Cerebellar nuclear complex (tissue), 1 donor: ENCODE measurements at places on chromosomes 1 and 21.

DNA sequence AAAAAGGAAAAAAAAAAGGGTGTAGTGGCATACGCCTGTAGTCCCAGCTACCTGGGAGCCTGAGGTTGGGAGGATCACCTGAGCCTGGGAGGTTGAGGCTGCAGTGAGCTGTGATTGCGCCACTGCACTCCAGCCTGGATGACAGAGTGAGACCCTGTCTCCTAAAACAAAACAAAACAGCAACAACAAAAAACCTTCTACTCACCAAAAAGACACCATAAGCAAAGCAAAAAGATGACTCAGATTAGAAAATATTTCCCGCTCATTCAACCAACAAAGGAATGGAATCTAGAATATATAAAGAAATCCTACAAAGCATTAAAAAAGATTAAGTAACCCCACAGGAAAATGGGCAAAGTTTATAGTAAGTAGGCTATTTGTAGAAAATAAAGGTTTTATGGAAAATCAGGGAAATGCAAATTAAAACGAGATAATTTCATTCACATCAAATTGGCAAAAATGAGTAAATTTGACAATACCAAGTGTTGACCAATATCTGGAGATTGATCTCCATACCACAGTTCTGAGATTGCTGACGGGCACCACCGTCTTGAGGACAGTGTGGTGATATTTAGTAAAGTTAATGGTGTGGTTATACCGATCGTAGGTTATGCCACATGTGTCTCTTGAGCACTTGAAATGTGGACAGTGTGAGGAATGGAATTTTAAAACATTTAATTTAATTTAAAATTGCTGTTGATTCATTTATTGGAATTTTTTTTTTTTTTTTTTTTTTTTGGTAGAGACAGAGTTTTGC is 54.0 kb downstream of the PIK3CD start:
- no peak for DNase-seq

GRCh38 chr1:235683653-235684052 is 34.1 kb upstream of the GNG4 start:
- DNase-seq: no peak

DNA sequence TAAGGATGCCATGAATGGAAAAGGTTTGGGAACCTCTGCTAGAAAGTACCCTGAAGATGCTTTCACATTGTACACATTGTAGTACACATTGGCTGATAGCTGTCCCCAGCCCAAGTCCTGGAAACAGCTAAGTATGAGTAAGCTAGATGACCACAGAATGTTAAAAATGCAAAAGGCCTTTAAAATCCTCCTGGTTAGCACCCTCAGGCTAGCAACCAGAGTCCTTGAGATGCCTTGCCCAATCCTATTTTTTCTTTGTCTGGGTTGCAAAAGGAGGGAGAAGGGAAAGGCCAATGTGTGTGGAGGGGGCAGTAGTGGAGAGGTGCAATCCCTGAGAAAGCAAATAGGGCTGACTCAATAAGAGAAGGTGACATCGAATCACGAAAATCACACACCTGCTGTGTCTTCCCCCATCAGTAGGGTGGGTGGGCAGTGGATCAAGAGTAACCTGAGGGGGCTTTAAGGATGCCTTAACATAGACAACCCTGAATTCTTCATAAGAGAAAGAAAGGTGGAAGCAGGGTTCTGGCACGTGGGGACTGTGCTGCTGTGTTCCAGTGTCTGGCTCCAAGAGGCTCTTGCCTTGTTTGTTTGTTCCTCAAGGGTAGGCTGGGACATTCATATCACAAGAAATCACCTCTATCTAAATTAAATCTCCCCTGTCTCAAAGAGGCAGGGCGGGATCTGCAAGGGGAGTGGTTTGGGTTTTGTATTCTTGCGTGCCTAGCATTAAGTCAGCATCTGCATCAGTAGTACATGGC is 266.2 kb upstream of the PLXNA2 start:
- no peak for DNase-seq

GRCh38 chr1:45802343-45803298 is 791 bp upstream of the MAST2 start:
- peak; percentile 22 for DNase-seq

DNA sequence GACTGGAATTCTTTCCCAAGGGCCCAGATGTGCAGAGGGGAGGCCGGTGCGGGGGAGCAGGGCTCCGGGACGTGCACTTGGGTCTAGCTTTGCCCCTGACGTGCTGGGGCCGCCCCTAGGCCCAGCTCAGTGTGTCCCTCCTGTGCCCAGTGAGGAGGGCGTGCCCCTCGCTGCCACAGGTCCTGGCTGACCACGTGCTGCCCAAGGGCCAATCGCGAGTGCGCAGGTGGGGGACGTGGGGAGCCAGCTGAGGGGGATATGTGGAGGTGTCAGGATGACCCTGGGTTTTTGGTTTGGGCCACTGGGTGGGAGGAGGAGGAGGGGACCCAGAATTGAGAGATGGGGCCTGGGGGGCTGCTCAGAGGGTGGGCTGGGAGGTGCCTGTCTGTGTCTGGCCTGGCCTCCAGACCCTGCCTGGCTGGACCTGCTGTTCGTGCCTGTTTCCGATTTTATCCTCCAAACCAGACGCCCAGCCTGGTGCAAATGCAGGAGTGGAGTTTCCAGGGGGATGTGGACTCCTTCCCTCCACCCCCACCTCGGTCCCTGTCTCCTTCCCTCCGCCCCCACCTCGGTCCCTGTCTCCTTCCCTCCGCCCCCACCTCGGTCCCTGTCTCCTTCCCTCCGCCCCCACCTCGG is 6.1 kb upstream of the RNF223 start:
- no peak for DNase-seq

DNA sequence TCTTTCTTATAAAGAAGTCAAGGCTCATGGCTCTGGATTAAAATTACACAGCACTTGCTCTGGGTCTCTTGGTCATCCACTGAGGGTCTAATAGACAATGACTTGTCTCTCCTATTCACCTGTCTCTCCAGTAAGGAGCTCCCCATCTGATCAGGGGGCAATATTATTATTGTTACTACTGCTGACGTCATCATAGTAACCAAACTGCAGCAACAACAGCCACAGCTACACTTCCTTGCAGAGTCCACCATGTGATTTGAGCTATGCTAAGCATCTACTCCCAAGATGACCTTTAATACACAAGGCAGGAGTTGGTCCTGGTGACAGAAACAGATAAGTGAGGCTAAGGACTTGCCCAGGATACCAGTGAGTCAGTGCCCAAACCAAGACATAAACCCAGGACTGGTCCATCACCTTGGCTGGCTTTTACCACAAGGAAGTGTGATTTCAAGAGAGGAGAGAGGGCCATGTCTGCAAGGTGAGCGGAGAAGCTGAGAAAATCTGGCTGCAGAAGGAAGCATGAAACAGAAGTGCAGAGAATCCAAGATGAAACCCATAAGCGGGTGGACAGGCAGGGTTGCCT is 602.5 kb downstream of the PTPRU start:
- no peak for DNase-seq

- DNase-seq: no peak
Observed at GRCh38 chr1:225835856-225836255, 25.9 kb downstream of the EPHX1 start.

DNA sequence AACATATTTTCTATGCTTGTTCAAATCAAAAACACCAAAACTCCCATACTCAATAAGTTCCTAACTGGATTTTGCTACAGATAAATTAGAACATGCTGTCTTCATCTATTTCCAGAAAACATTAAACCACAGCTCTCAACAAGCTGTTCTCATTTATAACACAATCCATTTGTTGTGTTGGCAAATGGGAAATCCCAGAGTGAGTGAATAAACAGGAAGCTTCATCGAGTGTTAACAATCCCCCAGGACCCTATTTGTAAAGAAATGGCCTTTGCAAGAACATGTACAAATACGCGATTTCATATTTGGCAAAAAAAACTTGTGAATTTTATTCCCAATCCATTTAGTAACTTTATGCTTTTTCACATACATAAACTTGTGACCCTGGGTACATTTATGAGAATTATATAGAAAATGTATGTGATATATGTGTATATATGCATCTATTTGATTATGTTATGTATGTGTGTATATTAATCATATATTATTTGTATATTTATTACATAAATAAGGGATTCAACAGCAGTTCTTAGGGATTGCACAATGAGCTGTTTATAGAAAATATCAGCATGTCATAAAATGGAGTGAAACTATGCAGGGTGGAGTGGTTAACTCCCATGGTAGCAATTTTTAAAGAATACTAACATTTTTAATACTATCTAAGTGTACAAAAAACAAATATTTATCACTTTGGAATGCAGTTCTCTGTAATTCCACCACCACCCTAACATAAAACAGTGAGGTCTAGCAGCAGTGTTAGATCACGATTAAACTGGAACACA is 160.0 kb downstream of the NEGR1 start:
- no peak for DNase-seq

GRCh38 chr21:40623528-40623927 is 223.4 kb downstream of the DSCAM start:
- no peak for DNase-seq

GRCh38 chr1:244254467-244254866 is 197.2 kb downstream of the ADSS2 start:
- DNase-seq: no peak

GRCh38 chr1:211633524-211633846 is 41.9 kb downstream of the NEK2 start:
- no peak for DNase-seq
